AML-193 (cell line): ENCODE measurements at places on chromosomes 13 and 19.

DNA sequence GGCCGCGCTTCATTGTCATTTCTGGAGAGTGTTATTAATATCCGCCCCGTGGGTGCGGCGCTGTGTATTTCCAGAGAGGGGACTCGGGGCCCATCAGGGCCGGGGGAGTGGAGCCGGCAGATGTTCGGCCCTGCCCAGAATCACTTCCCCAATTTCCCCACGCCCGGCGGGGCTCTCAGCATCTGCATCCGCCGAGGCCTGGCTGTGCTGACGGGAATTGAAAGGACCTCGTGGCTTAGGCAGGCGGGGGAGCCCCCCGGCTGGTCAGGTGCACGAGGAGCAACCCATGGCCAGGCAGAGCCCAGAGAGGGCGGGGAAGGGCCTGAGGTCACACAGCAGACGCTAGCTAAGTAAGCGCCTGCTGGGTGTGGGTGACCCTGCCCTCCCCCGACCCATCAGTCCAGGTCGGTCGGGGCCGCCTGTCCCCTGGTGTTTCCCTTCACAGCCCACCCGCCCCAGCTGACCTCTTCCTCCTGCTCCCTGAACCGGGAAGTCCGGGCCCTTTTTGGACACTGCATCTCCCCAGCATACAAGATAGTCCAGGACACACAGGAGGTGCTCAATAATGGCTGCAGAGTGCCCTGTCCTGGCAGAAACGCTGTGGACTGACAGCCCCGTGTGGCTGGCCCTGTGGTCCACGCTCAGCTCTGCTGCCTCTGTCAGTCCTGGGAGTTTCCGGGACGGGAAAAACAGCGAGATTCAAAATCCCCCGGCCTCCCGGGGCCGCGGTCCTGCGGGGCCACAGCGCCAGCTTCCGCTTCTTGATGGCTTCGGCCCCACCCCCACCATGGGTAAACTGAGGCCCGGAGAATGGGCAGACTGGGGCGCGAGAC lies 22.1 kb downstream of the ARID3A start:
- no peak for DNase-seq

DNA sequence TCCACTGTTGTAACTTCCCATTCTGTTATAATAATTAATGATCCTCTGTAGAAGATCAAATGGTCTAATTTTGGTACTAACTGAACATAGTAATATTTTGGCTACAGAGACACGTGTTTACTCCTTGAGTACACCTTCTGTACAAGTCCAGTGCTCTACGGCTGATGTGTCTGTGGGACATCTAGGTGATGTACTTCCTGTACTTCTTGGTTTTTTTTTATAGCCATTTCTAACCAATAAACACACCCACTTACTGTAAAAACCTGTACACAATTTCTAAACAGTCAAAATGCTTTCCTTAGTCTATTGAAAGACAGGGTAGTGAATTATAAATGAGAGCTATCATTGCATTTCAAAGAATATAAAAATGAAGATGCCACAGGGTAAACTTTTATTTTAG lies 118.7 kb downstream of the RNF17 start:
- no peak for DNase-seq

- DNase-seq: no peak
Measured at GRCh38 chr19:5165697-5166019, 175.0 kb downstream of the PTPRS start.

- no peak for DNase-seq
Measured at GRCh38 chr19:2699413-2700140, 2.9 kb downstream of the GNG7 start.

- no peak for DNase-seq
Measured at GRCh38 chr13:98410612-98411011, 166.3 kb downstream of the STK24 start.

GRCh38 chr13:47133011-47133445 lies 236.2 kb upstream of the HTR2A start:
- no peak for DNase-seq

GRCh38 chr13:20708216-20708615 lies 4.7 kb downstream of the IL17D start:
- DNase-seq: no peak

- DNase-seq: no peak
Measured at GRCh38 chr19:1276628-1277022, 1.3 kb downstream of the FAM174C start.
